Esophagus muscularis mucosa (tissue), 4 donors: ENCODE measurements at places on chromosomes 4 and X. TPM values are rescaled to one million over a fixed set of nuclear protein-coding genes. Genes with fewer than 3 reads are reported as not detected.
A peak's percentile ranks its signal among the peaks of the same experiment; 100 is the strongest.

The TNMD gene
- total RNA-seq, result 0.58 TPM

The HMX1 gene
- total RNA-seq, result not detected

The SSX1 gene
- not detected for total RNA-seq

The DTHD1 gene
- not detected for total RNA-seq

The NWD2 gene
- 0.42 TPM for total RNA-seq

DNA sequence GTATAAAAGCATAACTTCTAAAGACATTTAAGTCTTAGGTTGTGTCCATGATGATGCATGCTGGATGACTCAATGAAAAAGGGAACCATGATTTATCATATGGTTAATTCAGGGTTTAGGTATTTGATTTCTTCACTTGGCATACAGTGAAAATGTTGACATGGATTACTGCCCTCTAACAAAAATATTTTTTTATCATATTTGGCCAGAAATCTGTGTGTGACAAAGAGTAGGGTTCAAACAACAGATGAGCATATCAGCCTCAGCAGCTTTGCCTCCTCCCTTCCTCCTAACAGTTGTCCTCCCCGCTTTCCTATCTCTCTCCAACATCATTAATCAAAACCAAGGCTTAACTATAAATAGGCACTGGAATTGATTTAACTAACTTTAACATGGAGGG lies 46.3 kb downstream of the ARHGAP6 start:
- no peaks in the 10 kb centered on the region for H3K36me3 ChIP-seq
- H3K4me3 ChIP-seq, result no peak overlapping the region
- no peak overlapping the region for H3K27ac ChIP-seq
- DNase-seq, result no peak

DNA sequence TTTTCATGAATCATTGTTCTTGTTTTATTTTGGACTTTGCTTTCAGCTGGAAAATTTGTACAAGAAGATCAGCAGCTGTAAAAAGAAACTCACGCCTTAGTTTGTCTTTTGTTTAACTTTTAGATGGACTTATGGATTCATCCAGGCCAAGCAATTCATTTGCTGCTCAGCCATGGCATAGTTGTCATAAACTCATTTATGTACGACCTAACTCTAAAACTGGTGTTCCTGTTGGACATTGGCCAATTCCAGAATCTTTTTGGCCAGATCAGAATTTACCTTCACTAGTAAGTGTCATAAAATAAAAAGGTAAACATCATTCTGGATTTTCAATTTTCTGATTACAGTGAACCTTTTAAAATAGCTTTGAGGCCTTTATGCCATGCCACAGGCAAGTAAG lies 29.1 kb downstream of the INTS6L start:
- no peak for DNase-seq
- H3K27me3 ChIP-seq, result no peaks in the 10 kb centered on the region
- H3K36me3 ChIP-seq, result no peaks in the 10 kb centered on the region

GRCh38 chrX:45009371-45010000 lies 136.5 kb downstream of the KDM6A start:
- H3K27me3 ChIP-seq, result no peaks in the 10 kb centered on the region
- H3K4me3 ChIP-seq, result no peak overlapping the region
- no peak overlapping the region for H3K27ac ChIP-seq
- DNase-seq, result no peak
- no peaks in the 10 kb centered on the region for H3K36me3 ChIP-seq

- DNase-seq, result no peak
- no peak overlapping the region for H3K27ac ChIP-seq
- H3K4me3 ChIP-seq, result no peak overlapping the region
- H3K27me3 ChIP-seq, result no peaks in the 10 kb centered on the region
These were observed 50.0 kb downstream of the FGFBP1 start for GRCh38 chr4:15888515-15888914.

DNA sequence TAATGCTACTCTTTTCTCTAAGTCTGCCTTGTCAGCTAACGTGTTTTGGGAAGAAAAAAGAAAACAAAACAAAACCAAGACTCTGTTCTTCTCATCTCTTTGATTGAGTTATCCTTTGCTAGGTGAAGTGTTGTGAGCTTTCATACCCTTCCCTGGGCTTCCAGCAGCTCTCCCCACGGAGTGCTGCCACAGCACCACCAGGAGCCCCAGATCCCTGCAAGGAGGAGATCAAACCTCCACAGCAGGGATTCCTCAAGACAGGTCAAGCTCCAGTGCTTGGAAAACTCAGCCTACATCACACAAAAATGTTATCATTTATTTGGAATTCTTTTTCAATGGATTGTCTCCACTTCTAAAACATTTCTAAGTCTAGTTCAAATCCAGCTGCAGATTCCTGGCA lies 1981.9 kb upstream of the TENM3 start:
- no peak overlapping the region for H3K4me3 ChIP-seq
- no peaks in the 10 kb centered on the region for H3K36me3 ChIP-seq

DNA sequence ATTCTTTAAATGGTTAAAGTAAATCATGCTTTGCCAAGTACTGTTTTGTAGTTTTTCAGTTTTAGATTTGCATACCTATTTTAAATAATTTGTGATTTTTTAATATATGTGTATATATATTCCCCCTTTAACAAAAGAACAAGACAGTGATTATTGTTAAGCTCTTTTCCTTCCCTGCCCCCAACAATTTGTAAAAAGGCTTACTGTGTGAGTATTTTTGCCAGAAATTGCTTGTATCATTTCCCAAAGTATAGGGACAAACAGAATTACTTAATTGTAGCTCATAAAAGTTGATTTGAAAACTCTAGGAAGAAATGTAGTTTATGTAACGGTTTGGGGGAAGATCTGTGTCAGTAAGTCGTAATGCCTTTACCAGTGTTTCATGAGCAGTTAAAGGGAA lies 19.0 kb downstream of the CPEB2 start:
- no peak for DNase-seq
- no peaks in the 10 kb centered on the region for H3K36me3 ChIP-seq
- H3K27ac ChIP-seq, result peak overlapping the region; percentile 71
- H3K4me1 ChIP-seq, result peaks cover 58% of the 10 kb centered on the region
- no peaks in the 10 kb centered on the region for H3K27me3 ChIP-seq

GRCh38 chr4:48570646-48571220 lies 80.7 kb downstream of the ZAR1 start:
- H3K4me1 ChIP-seq, result no peaks in the 10 kb centered on the region
- no peak overlapping the region for H3K27ac ChIP-seq
- no peak overlapping the region for H3K4me3 ChIP-seq
- no peak for DNase-seq
- no peaks in the 10 kb centered on the region for H3K27me3 ChIP-seq

- H3K36me3 ChIP-seq, result no peaks in the 10 kb centered on the region
- no peak overlapping the region for H3K27ac ChIP-seq
- no peak overlapping the region for H3K4me3 ChIP-seq
- no peaks in the 10 kb centered on the region for H3K27me3 ChIP-seq
These were observed 532.0 kb upstream of the SPANXN1 start for GRCh38 chrX:144715337-144715736.

GRCh38 chrX:135923353-135923752 lies 29.8 kb downstream of the SAGE1 start:
- no peak overlapping the region for H3K4me3 ChIP-seq
- no peaks in the 10 kb centered on the region for H3K27me3 ChIP-seq
- no peaks in the 10 kb centered on the region for H3K36me3 ChIP-seq
- no peak overlapping the region for H3K27ac ChIP-seq
- no peaks in the 10 kb centered on the region for H3K4me1 ChIP-seq
- no peak for DNase-seq

GRCh38 chrX:124217304-124218251 lies 114.9 kb upstream of the TEX13D start:
- no peaks in the 10 kb centered on the region for H3K36me3 ChIP-seq
- no peak overlapping the region for H3K27ac ChIP-seq
- peaks cover 5% of the 10 kb centered on the region for H3K4me1 ChIP-seq
- no peaks in the 10 kb centered on the region for H3K27me3 ChIP-seq
- no peak for DNase-seq

- no peak overlapping the region for H3K27ac ChIP-seq
- H3K4me1 ChIP-seq, result no peaks in the 10 kb centered on the region
- H3K27me3 ChIP-seq, result no peaks in the 10 kb centered on the region
- DNase-seq, result no peak
- H3K36me3 ChIP-seq, result no peaks in the 10 kb centered on the region
- H3K4me3 ChIP-seq, result no peak overlapping the region
These were observed 1577.0 kb upstream of the TENM3 start for GRCh38 chr4:180665994-180666824.

- no peak for DNase-seq
- no peak overlapping the region for H3K4me3 ChIP-seq
- no peaks in the 10 kb centered on the region for H3K27me3 ChIP-seq
- no peak overlapping the region for H3K27ac ChIP-seq
- no peaks in the 10 kb centered on the region for H3K4me1 ChIP-seq
These were observed 93.3 kb downstream of the FANCB start for GRCh38 chrX:14779580-14779979.

GRCh38 chrX:12814420-12814819 lies 23.2 kb downstream of the PRPS2 start:
- H3K36me3 ChIP-seq, result no peaks in the 10 kb centered on the region
- no peaks in the 10 kb centered on the region for H3K27me3 ChIP-seq

GRCh38 chr4:72319601-72320021 lies 249.4 kb downstream of the ADAMTS3 start:
- no peaks in the 10 kb centered on the region for H3K27me3 ChIP-seq
- no peak overlapping the region for H3K27ac ChIP-seq
- H3K36me3 ChIP-seq, result no peaks in the 10 kb centered on the region
- H3K4me3 ChIP-seq, result no peak overlapping the region
- DNase-seq, result no peak
- H3K4me1 ChIP-seq, result peaks cover 9% of the 10 kb centered on the region

DNA sequence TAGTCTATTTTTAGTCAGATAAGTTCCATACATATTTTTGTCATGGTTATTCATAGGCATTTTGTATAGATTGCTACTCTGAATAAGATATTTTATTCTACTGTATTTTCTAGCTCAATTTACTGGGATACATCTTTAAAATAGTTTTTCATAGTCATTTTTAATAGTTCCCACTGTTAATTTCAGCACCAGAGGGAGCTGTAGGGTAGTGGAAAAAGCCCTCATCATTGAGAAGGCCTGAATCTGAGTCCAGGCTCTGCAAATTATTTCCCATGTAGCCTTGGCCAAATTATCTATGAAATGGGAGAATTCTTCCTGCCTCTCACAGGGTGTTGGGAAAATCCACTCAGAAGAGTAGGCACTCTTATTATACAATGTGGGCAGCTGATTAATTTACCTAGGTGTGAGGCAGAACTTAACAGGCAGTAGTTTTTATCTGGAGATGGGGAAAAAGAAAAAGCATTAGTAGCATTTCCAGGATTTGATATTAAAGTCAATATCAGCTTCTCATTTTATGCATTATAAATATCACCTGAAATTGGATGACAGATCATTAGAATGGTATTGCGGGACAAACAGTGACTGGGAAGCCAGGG lies 102.9 kb upstream of the PAQR3 start:
- peaks cover 45% of the 10 kb centered on the region for H3K4me1 ChIP-seq
- no peak overlapping the region for H3K4me3 ChIP-seq
- no peaks in the 10 kb centered on the region for H3K36me3 ChIP-seq
- no peak for DNase-seq
- no peak overlapping the region for H3K27ac ChIP-seq

DNA sequence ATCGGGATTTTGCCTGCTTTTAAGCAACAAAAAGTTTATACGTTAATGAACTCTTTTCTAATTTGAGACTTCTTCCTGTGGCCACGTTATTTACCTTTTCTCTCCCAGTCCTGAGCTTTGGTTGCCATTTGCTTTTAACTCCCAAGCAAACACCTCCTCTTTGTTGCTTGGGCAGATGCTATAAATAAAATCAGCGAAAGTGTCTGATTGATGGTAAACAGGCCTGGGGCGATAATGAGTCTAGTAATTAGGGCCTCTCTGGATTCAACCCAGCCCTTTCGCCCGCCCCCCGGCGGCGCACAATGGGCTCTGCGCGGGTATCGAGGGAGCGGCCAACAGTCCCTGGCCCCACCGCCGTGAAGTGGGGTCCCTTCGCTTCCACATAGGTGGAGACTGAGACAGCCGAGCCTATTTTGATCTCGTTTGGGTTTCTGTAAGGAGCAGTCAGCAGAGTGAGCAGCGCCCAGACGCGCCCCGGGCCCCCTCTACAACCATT lies 790 bp downstream of the CLGN start:
- H3K4me3 ChIP-seq, result peak overlapping the region; percentile 77
- no peak for DNase-seq
- peak overlapping the region; percentile 78 for H3K27ac ChIP-seq
- no peaks in the 10 kb centered on the region for H3K27me3 ChIP-seq

DNA sequence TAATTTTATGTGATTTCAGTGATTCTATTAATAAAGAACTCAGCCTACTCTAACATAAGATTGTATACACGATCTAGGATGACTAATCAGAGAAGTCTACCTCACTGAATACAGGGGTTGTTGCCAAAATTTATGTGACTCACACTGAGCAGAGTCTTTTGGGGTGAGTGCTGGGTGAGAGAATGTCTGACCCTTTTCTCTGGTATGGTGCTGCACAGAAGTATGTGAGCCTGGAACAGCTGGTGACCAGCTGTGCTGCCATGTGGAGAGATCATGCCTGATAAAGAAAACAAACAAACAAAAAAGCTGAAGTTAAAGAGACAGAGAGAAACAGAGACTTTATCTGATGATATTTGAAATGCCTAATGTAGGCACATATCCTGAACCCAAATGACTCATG lies 618.1 kb upstream of the GRIA3 start:
- no peaks in the 10 kb centered on the region for H3K36me3 ChIP-seq
- no peak overlapping the region for H3K4me3 ChIP-seq
- H3K4me1 ChIP-seq, result no peaks in the 10 kb centered on the region
- no peaks in the 10 kb centered on the region for H3K27me3 ChIP-seq
- no peak overlapping the region for H3K27ac ChIP-seq
- DNase-seq, result no peak

DNA sequence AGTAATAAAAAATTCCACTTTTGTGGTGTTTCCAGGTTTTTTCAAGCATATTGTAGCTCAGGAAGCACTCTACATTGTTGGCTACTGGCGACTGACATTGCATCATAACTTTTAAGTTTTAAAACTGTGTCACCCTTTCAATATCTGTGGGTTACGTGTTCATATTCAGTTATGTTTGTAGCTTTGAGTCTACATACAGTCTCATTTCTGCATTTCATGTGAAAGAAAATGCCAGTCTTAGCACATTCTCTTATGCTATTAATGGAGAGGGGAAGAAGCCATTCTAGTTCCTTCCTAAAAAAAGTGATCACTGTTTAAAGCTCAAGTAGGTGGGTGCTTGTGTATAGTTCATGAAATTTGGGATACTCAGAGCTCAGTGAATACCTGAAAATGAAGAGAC lies 38.1 kb downstream of the DIAPH2 start:
- H3K36me3 ChIP-seq, result no peaks in the 10 kb centered on the region
- no peak overlapping the region for H3K4me3 ChIP-seq
- H3K27ac ChIP-seq, result no peak overlapping the region
- peaks cover 3% of the 10 kb centered on the region for H3K4me1 ChIP-seq
- H3K27me3 ChIP-seq, result no peaks in the 10 kb centered on the region

DNA sequence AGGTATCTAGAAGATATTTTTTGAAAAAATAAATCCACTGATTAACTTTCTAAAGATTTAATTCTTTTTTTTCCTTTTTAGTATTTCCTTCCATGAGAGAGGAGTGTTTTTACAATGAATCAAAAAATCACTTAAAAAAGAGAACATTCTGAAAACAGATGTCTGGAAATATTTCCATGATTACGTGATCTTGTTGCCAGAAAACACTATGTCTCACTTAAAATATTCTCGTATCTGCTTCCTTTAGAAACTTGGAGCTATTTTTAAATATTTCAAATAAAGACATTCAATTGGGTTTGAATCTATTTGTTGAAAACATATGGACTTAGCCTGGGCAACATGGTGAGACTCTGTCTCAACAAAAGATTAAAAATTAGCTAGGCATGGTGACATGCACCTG lies 232.8 kb upstream of the RASGEF1B start:
- H3K4me3 ChIP-seq, result no peak overlapping the region
- no peaks in the 10 kb centered on the region for H3K36me3 ChIP-seq
- no peak overlapping the region for H3K27ac ChIP-seq
- no peak for DNase-seq
- H3K4me1 ChIP-seq, result no peaks in the 10 kb centered on the region
